Stimulated activated CD8-positive, alpha-beta memory T cell treated with anti-CD3 and anti-CD28 coated beads, Interleukin-15, amount 100 ng/mL, for 48 hours (primary cell): ENCODE measurements at places on chromosomes 6 and 20.

DNA sequence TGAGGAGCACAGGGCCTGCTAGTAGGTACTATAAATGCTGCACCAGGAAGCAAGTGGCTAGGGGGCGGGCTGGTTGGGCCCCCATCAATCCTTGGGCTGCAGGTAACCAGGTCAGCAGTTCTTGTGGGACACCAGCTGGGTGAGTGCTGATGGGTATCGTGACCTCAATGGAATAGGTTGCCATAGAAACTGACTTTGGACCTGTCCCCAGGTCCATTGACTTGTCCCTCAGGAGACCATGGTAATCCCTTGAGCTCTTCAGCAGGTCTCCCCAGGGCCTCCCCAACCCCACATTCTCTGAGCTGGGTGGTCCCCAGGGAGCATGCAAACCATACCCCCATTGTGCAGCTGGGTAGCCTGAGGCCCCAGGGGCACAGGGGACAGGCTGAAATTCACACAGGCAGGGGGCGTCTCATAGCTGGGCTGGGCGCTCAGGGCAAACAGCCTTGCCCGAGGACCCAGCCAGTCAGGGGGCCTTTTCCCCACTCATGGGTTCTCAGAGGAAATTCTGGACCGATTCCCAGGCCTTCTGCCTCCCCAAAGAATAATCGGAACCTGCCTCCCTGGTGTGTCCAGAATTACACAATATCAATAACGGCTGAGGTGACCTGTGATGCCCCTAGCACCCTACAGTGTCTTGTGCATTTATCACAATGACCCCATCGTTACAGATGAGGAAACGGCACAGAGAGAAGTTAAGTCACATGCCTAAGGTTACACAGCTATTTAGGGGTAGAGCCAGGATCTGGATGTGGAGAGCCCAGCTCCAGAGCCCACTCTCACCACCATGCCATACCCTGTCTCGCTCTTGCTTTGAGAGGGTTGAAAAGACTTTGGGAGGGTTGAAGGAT, 35.9 kb downstream of the SRC start:
- no peak for DNase-seq

DNA sequence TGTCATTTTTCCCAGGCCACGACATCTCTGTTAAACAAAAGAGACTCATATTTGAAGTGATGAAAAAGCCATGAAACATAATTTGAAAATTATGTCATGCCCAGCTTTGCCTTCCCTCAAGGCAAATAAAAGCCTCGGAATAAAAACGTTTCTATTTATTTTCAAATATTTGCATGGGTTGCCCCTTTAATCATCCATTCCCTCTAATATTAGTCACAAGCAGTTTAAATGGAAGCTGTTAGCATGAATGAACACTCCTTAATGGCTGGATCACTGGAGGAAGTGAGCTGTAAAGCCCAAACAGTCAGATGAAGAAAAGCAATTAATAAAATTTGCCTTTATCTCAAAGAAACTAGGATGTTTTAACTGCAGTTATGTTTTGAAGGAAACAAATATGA, 69.3 kb upstream of the STMND1 start:
- no peak for DNase-seq

- no peak for DNase-seq
These were observed 284.9 kb upstream of the NRSN1 start for GRCh38 chr6:23841116-23841515.

- no peak for DNase-seq
These were observed 87.4 kb downstream of the PCSK2 start for GRCh38 chr20:17314264-17314663.

GRCh38 chr20:815226-815625, 18.3 kb upstream of the FAM110A start:
- no peak for DNase-seq
